NAMALWA (cell line): ENCODE measurements at places on chromosomes 5 and 9.

DNA sequence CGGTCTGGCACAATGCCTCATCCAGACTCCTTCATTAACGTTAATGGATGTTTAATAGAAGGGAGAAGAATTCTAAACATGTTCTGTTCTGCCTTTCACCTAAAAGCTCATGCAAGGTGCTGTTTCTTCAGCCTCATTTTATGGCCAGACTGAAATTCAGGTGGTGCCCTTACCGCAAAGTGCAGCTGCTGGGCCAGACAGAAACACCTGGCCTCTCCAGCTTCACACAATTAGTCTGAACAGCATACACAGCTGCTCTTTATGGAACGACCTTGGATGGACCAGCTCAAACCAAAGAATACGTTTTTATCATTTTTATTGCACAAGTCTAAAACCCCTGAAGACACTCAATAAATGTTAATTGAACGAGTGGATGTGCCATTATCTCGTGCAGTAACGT lies 4.6 kb downstream of the SNCAIP start:
- no peak for DNase-seq

DNA sequence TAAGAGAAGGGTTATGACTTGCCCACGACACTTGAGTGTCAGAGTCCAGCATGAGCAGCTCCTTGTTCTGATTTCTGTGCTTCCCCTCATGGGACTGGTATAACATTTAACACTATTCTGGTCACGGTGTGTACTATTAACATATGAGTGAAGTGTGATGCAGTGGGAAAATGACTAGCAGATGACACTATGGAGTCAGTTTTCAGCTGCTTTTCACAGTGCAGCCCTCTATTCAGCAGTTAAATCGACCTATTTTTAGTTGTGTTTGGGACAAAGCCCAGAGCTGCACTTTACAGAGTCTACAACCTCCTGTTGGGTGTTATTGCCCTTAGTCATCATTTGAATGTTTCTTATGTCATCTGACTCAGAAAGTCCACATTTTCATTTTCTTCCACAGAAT lies 59.1 kb downstream of the CHSY3 start:
- no peak for DNase-seq

DNA sequence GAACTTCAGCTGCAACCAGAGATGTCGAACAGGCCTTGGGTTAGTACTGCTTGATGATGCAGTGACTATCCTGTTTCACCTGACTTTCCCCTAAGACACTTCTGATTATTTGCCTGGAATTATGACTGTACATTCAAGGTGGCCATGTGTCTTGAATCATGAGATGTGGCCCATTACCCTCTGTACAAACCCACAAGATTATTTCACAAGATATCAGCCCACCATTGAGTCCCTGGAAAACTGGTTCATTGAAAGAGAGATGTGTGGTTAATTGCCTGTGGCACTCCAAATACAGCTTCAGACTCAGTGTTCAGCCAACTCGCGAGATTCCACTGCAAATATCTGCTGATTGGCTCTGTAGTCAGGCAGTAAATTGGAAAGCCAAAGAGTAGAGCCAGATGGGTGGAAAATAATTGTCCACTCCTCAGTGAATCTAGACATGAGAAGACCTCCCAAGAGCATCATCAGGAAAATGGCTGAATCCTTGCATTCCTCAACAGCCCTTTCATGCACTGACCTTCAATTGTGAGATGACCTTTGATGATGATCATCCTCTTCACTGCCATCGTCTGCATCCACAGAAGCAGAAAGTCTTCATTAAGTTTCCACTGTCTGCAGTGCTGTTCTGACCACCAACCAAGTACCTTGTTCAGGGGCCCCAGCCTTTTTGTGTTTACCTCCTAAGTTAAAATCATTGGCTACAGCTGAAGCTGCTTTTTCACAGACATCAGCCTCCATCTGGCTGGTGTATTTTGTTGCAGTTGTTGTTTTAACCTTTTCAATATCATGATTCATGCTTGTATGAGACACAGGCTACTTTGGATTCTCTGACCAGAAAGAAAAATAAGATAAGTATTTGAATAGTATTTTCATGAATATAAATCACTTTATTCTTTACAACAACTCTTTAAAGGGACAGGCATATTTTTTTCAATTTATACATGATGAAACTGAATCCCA lies 75.2 kb downstream of the ESM1 start:
- DNase-seq: no peak

GRCh38 chr9:94758031-94758430 lies 31.5 kb downstream of the AOPEP start:
- no peak for DNase-seq

GRCh38 chr5:63085561-63085960 lies 506.9 kb downstream of the LRRC70 start:
- no peak for DNase-seq

GRCh38 chr5:6576861-6577501 lies 55.9 kb downstream of the NSUN2 start:
- DNase-seq: peak; percentile 72

- DNase-seq: peak; percentile 53
Observed at GRCh38 chr5:138573949-138574670, 1.1 kb downstream of the HSPA9 start.
